Substantia nigra (tissue), 51 donors: ENCODE measurements at places on chromosomes 12 and 14.

- DNase-seq, result no peak
Measured at GRCh38 chr14:90676912-90677311, 139.3 kb downstream of the TTC7B start.

- no peak for DNase-seq
Measured at GRCh38 chr12:70247653-70248199, 4.5 kb downstream of the CNOT2 start.

GRCh38 chr12:58270966-58271705 lies 329.8 kb downstream of the ATP23 start:
- DNase-seq, result no peak

- DNase-seq, result no peak
Measured at GRCh38 chr14:56133547-56133946, 15.3 kb downstream of the PELI2 start.

DNA sequence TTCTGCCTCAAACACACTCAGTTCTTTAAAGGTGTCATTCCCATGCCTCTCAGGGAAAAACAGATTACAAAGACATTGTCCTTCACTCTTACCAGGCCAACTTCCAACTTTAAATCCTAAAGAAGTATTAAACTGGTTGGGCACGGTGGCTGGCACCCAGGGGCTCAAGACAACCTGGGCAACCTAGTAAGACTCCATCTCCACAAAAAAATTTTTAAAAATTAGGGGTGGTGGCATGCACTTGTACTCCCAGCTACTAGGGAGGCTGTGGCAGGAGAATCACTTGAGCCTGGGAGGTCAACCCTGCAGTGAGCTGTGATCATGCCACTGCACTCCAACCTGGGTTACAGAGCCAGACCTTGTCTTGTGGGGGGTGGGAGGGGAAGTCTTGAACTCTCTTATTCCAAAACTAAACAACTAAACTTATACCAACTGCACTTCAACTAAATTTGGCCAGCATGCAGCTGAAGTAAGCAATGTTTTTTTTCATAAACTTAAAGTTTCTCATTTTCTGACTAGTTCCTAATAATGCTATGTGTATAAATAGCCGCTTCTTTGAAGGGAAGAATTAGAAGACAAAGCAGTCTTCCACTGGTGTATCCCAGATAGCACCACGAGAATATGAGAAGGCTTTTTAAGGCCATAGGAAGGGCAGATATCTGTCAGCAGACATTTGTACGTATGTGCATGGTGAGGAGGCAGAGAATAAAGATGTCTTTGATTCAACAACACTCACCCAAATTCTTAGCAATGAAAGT lies 2.4 kb downstream of the SLC11A2 start:
- no peak for DNase-seq

DNA sequence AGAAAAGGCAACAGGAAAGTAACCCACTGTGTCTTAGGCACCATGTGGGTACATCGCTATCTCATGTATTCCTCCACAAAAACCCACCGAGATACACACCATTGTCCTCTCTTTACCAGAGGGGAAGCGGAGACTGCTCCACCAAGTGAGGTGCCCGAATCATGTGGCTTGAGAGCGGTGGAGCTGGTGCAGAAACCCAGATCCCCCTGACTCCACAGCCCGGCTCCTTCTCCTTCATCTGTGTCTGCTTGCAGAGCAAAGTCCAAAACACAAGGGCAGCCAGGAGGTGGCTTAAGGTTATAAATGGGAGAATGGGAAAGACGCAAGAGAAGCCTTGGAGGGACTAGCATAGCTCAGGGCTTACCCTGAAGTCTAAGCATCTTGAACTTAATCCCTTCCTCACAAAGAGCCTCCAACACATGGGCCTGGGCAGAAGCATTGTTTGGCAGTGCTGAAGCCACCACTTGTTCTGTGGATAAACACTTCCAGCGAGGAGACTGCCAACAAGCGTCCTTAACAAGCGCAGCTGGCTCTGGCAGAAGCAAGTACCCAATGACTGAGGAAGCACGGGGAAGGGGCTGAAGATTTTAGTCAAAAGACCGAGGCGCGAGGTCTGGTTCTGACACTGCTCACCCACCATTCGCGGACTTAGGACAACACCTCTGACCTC lies 83.0 kb downstream of the TTC7B start:
- peak; percentile 56 for DNase-seq

DNA sequence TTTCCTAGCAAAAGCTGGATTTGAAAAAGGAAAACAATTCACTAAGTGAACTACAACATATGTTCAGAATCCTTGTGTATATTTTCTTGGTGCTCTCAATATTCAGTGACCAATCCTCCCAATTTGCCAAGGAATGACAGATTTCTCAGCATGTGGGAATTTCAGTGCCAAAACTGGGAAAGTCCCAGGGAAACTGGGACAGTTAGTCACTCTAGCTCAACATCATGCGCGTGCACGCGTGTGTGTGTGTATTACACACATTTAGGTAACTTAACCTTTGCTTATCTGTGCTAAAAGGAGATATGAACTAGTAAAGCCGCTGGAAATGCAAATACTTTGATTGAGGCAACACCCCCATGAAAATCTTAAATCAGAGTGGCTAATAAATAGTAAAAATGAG lies 26.1 kb upstream of the SLC6A13 start:
- no peak for DNase-seq

- no peak for DNase-seq
Measured at GRCh38 chr12:127970491-127970890, 296.5 kb upstream of the TMEM132C start.

DNA sequence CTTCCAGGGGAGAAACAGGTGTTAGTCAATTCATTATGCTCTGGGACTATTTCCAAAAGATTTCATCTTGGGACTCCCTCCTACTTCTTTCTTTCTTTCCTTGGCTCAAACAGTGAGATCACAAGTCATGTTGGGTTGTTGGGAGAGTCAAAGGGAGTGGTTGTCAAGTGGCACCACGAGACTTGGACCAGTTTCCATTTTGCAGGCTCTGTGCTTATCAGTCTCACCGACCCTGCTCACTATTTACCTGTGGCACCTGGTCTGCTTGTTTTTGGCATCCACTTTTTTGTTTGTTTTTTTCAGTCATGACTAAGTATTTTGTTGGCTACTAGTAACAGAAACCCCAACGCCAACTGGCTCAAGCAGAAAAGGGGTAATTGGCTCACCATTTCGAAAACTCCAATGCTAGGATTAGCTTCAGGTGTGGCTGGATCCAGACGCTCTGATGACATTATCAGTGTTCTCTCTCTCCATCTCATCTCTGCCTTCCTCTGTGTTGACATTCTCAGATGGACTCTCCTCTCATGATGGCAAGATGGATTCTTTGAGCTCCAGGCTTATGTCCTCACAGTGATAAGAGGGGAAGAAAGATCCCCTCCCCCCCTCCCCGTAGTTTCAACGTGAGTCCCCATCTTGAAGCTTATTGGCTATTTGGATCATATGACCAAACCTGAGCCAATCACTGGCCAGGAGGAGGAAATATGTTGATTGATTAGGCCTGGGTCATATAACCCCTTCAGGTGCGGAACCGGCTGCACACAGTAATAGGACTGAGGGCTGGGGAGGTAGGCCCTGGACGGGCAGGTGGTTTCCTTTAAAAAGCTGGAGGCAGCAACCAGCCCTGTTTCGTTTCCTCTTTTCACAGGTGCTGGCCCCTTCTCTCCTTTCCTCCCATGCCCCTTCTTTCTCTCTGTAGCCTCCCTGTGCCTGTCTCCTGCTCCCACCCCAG lies 84.2 kb downstream of the AACS start:
- no peak for DNase-seq

- DNase-seq, result no peak
Measured at GRCh38 chr14:36424478-36425102, 95.4 kb downstream of the NKX2-1 start.

DNA sequence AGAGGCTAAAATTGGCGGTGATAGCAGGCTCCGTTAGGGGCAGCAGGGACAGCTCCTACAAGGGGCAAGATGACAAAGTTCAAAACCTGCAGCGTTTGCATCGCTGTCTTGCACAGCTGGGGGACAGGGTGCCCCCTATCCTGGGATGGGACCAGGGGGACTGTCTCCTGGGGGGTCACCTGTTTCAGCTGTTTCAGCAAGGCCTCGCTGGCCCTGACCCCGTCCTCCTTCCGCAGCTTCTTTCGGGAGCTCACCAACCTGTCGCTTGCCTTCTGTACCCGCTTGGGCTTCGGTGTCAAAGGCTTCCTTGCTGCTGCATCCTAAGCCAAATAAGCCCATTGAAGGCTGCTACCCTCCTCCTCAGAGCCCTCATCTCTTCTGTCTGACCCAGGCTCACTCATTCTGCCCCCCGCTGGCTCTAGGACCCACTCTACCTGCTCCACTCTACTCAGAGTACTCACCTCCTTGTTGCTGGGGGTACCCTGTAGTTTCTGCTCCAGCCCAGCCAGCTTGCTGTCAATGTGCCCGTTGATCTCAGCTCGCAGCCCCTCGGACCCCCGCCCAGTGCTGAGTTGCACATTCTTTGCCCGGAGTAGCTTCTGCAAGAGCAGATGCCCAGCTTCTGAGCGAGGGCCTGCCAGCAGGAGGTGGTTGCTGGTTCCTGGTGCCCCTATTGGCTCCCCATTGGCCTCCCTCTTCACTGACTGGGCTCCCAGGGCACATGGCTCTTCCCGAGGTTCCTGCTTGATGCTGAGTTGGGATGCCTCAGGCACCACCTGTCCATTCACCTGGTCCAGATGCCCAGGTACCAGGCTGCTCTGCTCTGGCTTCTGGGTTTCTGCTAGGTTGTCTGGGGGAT lies 12.4 kb upstream of the PRKAG1 start:
- no peak for DNase-seq

DNA sequence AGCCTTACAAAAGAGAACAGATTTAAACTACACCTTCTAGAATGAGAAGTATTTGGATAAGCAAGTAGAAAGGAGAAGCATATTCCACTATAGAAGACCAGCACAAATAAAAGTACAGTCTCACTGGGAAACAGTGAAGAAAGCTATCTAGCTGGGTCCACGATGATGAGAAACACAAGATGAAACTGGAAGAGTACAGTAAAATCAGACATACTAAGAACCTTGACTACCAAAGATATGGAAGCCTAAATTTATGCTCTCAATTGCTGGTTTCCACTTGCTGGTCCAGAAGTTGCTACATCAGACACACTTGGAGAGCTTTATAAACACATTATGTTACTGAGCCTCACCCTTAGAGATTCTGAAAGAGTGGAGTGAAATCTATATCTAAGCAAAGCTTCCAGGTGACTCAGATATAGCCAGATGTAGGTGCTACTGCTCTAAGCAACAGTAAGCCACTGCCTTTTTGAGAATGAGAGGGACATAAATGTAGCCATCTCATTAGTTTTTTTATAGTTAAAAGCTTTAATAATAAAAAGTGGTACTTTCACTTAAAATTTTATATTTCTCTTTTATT lies 96.3 kb upstream of the BBS10 start:
- no peak for DNase-seq

DNA sequence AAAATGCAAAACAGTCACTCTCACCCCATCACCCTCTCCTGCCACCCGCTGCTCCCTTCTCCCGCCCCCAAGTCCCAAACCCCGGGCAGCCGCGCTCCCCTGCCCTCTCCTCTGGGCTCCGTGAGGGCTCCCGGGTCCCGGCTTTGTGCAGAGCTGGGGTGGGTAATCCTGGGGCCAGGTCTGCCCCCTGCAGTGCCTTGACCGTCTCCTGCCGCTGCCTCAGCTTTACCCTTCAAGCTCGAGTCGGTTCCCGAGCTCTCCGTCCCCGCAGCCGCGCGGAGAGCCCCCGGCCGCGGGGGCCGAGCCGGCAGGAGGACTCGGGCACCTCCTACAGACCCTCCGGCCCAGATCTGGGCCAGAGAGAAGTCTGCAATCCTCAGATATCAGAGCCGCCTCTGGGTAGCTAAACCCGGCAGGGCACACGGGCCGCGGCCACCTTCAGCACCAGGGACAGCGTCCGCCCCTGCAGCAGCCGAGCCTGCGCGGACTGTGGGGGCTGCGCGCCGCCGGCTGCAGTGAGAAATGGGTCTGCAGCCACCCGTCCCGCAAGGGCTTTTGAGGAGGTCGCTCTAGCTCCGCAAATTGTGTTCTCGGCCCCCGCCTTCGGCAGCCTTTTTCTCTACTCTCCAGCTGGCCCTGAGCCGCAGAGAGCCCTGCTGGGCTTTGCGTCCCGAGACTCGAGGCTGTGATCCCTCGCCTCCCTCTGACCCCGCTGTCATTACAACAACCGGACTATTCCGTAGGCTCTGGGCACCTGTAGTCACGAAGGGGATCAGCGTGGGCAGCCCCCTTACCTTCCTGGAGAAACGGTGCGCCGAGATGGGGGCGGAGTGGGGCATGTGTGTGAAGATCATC lies 1.2 kb downstream of the PRMT8 start:
- DNase-seq, result peak; percentile 13

- no peak for DNase-seq
Measured at GRCh38 chr14:24162093-24162492, 1.0 kb downstream of the IRF9 start.

- DNase-seq, result no peak
Measured at GRCh38 chr12:12898136-12898717, 6.9 kb downstream of the GPRC5A start.

GRCh38 chr12:13222076-13222475 lies 25.6 kb downstream of the EMP1 start:
- DNase-seq, result no peak

GRCh38 chr12:108721824-108722223 lies 9.5 kb downstream of the CORO1C start:
- no peak for DNase-seq

DNA sequence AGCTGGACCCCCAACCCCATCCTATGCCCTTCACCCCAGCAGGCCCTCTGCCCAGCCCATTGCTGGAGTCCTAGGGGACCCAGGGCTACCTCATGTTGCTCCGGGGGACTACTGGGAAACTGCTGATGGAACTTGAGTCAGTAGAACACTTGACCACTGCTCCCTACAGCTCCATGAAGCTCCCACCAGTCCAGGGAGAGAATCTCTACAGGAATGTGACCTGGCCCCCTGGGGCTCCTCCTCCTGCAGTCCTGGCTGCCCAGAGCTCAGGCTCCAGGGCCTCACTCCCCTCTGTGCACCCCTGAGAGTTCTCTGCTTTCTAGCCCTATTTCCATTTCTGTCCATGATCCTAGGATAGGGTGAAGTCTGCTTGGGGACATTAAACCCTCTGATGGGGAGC lies 10.8 kb upstream of the AQP2 start:
- no peak for DNase-seq

DNA sequence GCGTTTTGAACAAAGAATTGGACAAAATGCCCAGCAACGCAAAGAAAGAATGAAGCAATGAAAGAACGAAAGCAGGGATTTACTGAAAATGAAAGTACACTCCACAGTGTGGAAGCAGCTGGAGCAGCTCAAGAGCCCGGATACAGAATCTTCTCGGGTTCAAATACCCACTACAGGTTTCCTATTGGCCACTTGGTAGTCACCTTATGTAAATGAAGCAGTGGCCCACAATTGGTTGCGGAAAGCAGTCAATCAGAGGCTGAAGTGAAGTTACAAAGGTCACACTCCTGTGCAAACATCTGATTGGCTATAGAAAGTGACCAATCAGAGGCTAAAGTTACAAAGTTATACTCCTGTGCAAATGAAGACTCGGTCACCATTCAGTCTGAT lies 15.0 kb upstream of the PPP1R13B start:
- no peak for DNase-seq

DNA sequence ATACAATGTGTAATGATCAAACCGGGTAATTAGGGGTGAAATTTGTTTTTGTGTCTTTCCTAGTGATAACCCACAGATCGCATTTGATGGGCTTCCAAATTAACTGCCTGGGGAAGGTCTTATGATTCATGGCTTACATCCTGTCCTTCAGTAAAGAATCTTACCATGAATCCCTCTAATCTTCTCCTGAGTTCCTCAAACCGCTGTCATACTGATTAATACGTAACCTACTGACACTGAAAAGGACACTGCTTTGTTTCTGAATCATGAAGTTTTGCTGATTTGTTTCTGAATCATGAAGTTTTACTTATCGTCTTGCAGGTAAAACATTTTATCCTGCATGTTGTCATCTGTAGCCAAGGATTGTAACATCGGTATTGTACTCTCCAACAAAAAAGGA lies 52.0 kb upstream of the CRY1 start:
- DNase-seq, result no peak

- no peak for DNase-seq
Measured at GRCh38 chr12:111991946-111992345, 21.0 kb downstream of the TMEM116 start.
